ENCODE measurements at places on chromosomes 12 and 14.

DNA sequence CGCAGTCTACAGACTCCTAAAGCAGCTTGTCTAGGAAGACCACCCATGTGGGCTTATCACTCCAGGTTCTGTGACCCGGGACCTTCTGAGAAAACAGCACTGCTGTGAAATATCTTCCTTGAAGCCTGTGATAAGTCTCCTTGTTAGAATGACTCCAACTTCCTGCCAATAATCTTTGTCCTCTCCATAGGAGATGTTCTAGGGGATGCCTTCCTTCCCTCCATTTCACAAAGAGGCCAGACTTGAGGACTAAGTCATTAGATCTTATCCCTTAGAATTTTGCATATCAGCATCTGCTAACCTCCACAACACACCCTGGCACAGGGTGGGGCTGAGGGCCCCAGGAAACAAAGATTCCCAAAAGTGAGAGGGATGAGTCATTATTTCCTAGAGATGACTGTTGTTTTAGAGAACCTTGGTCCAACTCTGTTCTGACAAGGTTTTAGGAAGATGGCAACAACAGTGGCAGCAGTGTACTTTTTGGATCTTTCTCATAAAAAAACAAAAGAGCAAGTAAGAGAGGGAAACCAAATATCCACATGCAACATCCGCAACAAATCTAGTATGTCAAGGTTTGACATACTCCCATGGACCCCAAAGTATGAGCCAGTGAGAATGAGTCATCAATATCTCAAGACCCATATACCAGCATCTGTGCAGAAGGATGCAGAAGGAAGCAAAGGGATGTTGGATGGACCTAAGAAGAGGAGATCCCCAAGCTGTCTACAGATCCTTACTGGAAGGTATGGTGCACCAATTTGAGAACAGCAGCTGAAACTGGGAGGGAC lies 6.0 kb downstream of the LTB4R start:
- no peak for DNase-seq

GRCh38 chr14:61132894-61133293 lies 148.2 kb downstream of the TMEM30B start:
- no peak for DNase-seq

- no peak for DNase-seq
Observed at GRCh38 chr14:21072031-21072473, 1.9 kb downstream of the ARHGEF40 start.

- DNase-seq = no peak
Observed at GRCh38 chr14:68598621-68599447, 194.0 kb downstream of the ZFP36L1 start.

- DNase-seq = no peak
Observed at GRCh38 chr14:73526036-73526984, 10.6 kb upstream of the ACOT1 start.

GRCh38 chr12:67981287-67982162 lies 7.7 kb upstream of the IFNG-AS1 start:
- no peak for DNase-seq

- no peak for DNase-seq
Observed at GRCh38 chr14:65382586-65382985, 29.9 kb upstream of the FUT8 start.

DNA sequence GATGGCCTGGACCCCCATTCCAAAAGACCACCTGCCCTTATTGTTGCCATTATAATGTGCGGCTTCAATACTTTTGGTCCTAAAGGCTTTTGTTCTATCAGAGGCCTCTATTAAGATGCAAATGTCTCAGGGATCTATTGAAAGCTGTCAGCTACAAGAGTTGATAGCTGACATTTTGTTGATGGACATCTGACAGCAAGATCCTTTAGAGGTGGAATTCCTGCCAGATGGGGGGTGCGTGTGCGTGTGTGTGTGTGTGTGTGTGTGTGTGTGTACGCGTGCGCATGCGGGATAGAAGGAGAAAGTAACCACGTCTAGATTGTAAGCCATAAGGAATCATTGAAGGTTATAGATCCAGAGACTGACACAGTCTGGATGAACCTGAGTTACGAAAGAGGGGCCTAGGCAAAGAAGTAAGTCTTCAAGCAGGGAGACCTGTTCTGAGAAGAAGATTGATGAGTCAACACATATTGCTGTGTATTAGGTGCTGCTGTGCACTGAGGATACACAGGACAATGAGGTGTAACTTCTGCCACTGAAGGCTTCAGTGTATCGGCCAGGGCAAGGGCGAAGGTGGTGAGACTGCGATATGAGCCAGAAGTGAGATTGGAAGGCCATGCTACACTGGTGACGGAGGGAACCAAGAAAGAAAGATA lies 89.2 kb downstream of the PRMT8 start:
- no peak for DNase-seq

DNA sequence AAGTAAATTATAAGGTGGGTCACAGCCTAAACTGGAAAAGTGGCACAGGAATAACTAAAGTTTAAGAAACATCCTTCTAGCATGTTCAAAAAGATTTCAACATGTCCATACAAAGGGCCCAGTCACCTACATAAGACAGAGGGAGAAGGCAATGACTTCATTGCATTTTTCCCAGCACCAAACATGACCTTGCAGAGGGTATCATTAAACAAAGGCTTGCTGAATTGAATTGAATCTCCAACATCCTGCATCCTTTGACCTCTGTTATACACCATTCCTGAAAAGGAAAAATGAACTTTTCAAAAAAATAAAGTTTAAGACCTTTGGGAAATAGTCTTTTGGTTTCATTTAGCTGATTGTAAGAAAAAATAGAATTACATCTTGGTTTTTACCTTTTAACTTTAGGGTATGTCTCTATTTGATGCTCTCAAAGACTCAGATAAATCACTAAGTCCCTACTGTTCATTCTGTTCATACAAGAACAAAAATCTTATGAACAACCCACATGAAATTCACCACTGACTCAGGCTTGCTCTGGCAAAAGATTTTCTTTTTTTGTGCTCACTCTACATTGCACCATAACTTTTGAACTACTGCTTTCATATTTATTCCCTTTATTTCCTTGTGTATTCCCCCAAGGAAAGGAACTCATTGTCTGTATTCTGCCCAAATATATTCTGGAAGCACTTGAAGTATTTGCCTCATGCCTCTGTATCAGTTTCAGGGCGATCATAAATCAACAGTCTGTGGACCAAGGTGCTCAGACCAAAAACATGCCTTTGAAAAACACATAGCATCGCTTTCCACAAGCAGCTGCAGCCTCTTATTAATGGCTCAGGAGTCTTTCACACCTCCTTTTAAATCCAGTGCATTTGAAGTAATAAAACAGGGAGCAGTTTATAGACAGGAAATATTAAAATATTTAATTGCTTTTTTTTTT lies 121.7 kb downstream of the DUSP6 start:
- DNase-seq = no peak

- no peak for DNase-seq
Observed at GRCh38 chr12:49696723-49697122, 10.5 kb downstream of the FMNL3 start.

- no peak for DNase-seq
Observed at GRCh38 chr12:115375186-115375991, 691.4 kb upstream of the TBX3 start.

GRCh38 chr12:96323906-96324305 lies 76.3 kb downstream of the CDK17 start:
- no peak for DNase-seq

GRCh38 chr14:23349156-23349845 lies 3.4 kb downstream of the SLC22A17 start:
- DNase-seq = no peak

Measured in T-helper 22 cell (primary cell).